ENCODE measurements at places on chromosomes 11 and 22.

- no peak for DNase-seq
Measured at GRCh38 chr11:10864688-10865087, 6.8 kb upstream of the ZBED5 start.

- no peak for DNase-seq
Measured at GRCh38 chr11:92441443-92441726, 216.8 kb downstream of the FAT3 start.

DNA sequence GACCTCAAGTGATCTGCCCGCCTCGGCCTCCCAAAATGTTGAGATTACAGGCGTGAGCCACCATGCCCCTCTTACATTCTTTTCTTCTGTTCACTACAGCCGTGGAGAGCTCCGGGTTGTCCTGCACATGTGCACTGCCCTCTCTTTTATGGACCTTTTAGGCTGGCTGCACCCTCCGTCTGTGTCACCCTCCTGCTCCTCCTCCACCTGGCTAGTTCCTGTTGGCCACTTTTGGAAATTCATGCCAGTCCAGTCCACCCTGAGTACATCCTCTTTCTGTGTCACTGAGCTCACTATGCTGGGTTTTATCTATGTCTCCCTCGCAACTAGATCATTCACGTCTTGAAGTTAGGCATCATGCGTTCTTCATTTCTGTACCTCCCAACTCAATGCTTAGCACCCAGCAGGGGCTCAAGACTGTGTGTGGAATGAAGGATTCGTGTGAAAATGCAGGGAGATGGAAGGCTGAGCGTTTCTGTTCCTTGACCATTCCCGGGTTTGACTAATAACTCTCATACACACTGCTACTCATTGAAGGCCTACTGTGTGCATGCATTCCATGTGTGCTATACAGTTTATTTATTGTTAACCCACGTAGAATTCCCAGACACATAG, 60.6 kb downstream of the PTPRJ start:
- DNase-seq: no peak

- DNase-seq: no peak
Measured at GRCh38 chr11:128691802-128692752, 1.8 kb upstream of the FLI1 start.
